ENCODE measurements at places on chromosomes 7 and 10.

DNA sequence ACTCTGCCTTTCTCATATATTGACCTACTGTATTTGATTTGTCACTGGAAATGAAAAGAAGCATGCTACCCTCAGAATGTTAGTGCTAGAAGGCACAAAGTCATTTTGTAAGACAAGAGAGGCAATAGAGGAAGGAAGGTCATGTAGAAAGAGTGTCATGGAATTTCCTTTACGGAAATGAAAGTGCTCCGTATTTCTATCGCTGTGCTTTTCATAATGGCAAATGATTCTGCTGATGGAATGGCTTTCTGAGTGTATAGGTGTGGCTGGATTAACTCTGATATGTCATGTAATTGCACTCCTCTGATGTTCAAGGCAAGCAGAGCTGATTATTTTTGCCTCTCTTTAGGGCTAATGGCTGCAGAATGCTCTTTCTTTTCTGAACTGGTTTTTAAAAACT lies 15.5 kb upstream of the STEAP4 start:
- no peak for DNase-seq

- DNase-seq: no peak
Measured at GRCh38 chr7:38312821-38313220, 39.4 kb upstream of the TARP start.

DNA sequence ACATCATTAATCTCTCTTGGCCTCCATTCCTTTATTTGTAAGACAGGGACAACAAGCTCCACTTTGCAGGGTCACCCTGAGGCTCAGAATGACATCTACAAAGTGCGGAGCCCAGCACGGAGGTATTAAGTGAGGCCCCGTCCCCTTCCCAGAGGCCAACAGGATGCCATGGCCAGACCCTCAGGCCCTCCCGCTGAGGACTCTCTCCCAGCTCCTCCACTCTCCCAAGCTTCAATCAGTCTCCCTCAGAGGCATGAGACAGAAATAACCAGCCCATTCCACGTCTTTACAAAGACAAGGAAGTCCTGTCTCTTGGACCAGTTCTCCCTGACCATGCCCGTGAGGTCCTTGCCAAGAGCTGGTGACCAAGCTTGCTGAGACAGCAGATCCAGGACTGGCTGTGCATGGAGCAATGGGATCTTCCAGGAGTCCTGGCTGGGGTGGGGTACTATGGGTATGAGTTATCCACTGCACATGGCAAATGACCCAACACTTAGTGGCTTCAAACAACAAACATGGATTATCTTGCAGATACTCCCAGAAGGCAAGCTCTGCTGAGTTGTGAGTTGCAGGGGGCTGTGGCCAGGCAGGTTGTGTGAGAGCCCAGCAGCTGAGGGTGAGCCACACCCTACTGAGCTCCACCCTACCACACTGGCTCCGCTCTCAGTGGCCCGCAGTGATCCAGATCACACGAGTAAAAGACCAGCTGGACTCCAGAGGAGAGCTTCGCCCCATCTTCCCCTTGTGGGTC lies 4.3 kb upstream of the PPIF start:
- DNase-seq: no peak

DNA sequence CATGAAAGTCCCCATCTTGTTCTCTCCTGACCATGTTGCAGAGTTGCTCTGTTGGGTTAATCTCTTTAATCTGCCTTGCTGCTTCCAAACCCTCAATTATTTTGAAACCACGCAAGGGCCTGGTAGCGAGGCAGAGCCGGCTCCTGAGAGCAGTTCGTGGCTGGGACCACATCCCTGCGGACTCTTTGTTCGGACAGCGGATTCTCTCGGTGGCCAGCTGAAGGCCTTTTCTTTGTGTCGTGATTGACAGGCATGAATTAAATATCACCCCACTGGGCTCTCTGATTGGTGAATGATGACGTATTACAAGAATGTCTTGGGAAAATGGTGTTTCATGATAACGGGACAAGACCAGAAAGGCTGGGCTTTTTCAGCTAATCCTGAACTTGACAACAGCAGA lies 66.9 kb upstream of the ARHGAP21 start:
- no peak for DNase-seq

DNA sequence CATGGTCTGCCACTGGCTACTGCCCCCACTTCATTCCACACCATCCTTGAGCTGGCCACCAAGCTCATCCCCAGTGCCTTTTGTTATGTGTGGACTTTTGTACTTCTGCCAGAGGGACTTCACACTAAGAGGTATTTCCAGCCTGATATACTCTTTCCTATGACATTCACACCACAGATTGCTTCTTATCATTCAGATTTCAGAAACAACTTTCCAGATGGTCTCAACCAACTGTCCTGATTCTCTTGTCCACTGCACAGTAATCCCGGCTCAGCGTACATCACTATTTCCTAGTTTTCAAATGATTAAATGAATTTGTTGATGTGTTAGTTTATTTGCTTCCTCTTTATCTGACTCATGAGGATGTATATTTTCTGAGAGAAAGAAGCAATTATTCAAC lies 7.1 kb downstream of the CDC14C start:
- no peak for DNase-seq

- no peak for DNase-seq
Measured at GRCh38 chr10:131654471-131655087, 246.2 kb upstream of the PPP2R2D start.

- DNase-seq: no peak
Measured at GRCh38 chr10:43806831-43807640, 158.4 kb upstream of the ZNF32 start.

DNA sequence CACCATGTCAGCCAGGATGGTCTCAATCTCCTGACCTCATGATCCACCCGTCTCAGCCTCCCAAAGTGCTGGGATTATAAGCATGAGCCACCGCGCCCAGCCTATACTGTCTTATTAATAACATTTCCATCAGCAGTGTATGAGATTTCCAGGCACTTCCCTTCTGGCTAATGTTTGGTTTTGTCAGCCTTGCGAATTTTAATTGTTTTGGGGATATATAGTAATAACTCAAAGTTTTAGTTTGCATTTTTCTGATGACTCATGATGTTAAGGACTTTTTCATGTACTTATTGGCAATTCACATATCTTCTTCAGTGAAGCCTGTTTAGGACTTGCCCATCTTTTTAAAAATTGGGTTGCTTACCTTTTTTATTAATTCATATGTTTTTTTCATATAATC lies 76.0 kb downstream of the TMEM270 start:
- no peak for DNase-seq

DNA sequence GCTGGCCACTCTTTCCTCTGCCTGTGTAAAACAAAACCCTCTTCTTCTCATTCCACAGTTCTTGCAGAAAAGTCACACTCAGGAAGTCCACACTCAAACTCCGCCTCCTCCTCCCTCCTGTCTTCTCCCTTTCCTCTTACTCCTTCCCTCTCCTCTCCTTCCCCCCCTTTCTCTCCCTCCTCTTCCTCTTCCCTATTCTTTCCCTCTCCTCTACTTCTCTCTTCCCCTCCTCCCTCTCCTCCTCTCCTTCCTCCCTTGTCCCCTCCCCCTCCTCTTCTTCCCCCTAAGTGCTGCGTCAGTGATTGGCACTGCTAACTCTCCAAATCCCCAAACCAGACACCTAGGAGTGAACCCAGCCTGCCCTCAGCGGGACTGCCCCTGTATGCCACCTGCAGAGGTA lies 67.0 kb downstream of the ZNF467 start:
- DNase-seq: no peak

GRCh38 chr10:102269017-102269416 lies 23.7 kb downstream of the GBF1 start:
- DNase-seq: no peak

DNA sequence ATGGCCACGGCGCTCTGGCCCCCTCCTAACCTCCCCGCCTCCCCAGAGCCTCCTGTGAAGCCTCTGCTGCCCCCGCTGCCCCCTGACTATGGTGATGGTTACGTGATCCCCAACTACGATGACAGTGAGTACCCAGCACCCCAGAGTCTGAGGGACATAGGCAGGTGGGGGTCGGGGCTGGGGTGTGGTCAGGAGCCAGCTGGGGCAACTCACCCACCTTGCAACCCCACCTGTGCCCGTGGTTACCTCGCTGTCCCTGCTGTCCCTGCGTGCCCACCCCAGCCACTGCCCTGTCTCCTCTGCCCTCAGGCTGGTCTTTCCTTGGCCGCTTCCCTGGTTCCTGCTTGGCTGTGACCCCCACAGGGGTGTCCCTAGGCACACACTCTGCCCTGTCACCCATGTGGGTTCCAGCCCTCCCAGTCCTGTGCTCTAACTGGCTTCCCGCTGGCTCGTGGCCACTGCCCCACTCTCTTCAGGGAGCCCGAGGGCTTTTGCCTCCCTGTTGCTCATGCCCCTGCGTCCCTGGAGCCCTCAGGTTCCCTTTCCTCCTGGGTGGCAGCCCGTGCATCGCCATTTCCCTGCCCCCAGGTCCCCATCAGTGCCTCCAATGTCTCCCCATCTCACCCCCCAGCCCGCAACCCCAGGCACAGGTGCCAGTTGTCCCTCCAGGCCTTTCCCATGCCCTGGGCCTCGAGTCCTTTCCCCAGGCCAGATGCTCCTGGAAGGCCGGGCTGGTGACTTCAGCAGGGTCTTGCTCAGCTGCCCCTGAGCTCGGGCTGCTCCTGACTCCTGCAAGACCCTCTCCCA lies 4.0 kb downstream of the AEBP1 start:
- DNase-seq: no peak

DNA sequence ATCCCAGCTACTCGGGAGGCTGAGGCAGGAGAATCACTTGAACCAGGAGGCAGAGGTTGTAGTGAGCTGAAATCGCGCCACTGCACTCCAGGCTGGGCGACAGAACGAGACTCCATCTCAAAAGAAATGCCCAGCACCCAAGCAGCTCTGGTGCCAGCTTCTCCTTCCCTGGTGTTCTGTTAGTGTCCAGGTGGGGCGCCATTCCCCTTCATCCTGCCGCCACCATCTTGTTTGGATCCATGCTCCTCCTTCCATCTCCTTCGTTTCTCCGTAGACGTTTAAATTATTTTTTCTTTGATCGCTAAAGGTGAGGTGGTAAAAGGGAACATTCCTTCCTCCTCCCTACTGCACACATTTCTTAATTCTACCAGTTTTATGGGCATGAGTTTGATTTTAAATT lies 30.3 kb downstream of the PROSER2 start:
- DNase-seq: no peak

DNA sequence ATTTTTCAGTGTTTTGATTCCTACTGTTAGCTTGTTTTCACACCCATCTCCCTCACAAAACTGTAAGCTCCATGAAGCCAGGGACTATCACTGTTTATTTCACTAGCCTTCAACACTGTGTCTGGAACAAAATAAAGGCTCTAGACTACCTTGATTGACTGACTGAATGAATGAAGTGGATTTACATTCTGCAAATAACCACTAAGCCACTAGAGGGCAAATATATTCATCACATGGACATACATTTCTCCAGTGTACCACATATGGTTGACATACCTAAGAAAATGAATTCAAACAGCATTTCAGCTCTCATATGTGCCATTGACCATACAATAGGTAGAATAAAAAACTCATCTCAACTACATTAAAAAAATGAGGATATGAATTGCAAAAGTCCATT lies 185.9 kb downstream of the RAB11FIP2 start:
- no peak for DNase-seq

- no peak for DNase-seq
Measured at GRCh38 chr10:95741807-95742467, 14.0 kb upstream of the ENTPD1 start.

DNA sequence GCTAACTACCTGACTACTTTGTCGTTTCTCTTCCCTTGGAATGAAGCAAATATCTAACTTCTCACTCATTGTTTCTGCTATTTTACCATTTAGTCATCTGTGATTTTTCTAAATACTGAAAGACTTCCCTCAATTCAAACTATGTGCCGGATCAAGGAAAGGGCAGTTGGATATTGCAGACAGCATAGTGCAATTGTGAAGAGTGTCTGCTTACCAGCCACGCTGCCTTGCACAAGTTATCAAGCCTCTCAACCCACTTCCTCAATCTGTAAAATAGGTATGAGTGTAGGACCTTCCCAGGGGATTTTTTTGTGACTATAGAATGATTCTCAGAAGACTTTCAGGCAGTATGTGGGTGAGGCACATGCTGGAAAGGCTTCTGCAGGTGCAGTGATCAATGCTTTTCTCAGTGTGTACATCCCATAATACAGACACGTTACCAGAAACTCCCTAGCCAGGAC lies 54.3 kb downstream of the EGFR start:
- no peak for DNase-seq

DNA sequence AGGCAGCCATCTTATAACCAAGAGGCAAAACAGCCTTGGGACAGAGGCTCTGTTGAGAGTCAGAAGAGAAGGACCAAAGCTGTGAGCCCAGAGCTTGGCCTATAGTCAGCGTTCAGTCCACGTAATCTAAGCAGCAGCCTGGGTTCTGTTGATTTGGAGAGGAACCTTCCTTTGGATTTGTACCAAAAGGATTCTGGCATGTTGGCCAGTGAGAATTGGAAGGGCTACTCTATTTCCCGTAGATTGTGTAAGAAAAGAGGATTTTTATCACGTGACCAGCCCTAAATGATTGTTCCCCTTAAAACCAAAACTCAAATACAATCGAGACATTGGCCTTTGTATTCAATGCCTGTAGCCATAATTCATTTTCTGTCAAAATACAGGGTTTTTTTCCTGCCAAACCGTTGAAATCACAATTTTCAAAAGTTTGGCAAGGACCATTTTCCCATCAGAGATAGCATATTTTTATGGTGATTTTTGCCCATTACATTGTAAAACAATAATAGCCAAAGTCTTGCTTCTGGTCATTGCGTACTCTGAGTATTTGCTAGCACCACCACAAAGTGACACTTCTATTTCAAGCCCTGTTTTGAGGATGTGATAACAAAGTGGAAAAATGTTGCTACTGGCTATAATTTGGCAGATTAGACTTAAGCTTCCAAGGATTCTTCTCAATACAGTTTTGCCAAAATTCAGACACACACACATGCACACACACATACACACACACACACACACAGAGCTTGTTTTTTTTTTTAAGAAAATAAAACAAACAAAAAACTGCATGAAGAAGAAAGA lies 23.1 kb upstream of the BMPER start:
- DNase-seq: no peak

- DNase-seq: no peak
Measured at GRCh38 chr7:77184463-77184862, 15.2 kb downstream of the FGL2 start.

- DNase-seq: no peak
Measured at GRCh38 chr10:100345570-100346330, 1.3 kb upstream of the SCD start.

GRCh38 chr7:104584620-104585019 lies 256.2 kb downstream of the LHFPL3 start:
- DNase-seq: no peak

- DNase-seq: no peak
Measured at GRCh38 chr10:113753020-113753692, 1.7 kb downstream of the PLEKHS1 start.

All from stimulated activated CD8-positive, alpha-beta memory T cell treated with anti-CD3 and anti-CD28 coated beads, Interleukin-4, amount 100 ng/mL, for 4 hours (primary cell).